Stimulated activated CD4-positive, alpha-beta T cell treated with anti-CD3 and anti-CD28 coated beads, TNF-alpha, amount 100 ng/mL, for 4 hours (primary cell): ENCODE measurements at places on chromosomes 5 and 9.

DNA sequence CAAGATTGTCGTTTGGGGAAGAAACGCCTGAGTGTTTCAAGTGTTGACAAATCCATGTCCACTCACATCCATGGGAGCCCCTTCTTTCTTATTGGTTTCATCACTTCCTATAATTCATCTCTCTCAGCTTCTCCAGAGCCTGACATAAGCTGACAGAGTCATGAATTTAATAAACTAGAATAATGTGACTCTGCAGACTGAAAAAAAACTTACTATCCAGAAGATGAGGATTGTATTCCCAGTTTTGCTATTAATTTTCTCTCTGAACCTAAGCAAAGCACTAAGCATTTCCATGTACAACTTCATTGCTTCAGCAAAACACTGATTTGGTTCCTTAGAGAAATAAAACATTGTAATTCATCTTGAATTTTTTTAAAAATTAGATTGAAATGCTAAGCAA, 691.8 kb downstream of the MTRR start:
- DNase-seq = no peak

- DNase-seq = no peak
These were observed 164.3 kb upstream of the KLF9 start for GRCh38 chr9:70578720-70579119.

DNA sequence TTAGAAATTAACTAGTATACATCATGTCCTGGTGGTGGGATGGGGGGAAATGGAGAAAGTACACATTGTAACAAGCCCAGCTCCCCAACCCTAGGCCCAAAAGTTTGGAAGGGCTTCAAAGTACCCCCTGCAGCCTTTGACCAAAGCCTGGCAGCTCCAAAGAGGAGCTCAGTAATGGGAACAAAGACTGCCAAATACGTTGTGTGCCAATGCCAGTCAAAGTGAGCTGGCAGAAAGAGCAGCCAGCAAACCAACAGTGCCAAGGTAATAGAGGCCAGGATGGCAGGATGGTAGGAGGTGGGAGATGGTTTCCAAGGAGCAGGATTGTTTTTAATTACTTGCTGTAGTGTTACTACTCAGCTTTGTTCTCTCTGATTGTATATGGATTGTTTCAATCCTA, 248.3 kb downstream of the COX7C start:
- no peak for DNase-seq

DNA sequence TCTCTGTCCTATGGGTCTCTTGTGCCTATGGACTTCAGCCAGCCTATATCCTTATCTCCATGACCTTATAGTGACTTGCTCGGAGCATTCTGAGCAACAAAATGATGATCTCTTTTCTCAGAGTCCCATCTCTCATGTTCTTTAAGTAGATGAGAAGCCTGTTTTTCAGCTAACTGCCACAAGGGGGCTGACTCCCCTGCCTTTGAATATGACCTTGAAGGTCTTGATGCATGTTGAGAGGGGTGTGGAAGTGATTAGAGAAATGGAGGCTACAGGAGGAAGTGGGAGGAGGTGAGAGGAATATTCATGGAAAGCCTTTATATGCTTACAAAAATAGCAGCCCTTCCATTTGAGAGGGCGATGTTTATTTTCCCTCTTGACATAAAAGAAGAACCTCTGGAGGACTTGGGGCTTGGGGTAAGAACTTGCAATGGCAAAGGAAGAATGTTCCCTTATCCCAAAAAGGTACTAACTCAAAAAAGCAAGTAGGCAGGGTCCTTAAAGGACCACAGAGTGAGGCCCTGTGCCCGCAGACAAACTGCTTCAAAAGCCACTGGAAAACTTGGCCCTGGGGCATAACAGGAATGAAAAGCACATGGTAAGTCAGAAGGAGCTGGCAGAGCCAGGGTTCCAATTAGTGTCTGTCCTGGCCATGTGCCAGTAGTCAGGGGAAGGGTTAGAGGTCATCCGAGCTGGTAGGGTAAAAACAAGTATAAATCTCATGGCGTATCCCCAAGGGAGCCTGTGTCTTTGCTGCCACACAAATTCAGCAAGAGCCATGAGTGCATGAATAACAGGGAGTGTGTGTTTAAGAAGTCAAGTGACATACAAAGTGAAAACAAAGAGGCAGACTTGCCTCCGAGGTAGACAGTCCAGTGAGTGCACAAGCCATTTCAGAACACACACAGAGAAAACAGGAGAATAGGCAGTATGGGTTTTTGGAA, 39.1 kb downstream of the FGD3 start:
- DNase-seq = peak; percentile 44

GRCh38 chr9:72454871-72455491, 66.4 kb upstream of the TMC1 start:
- no peak for DNase-seq

- DNase-seq = no peak
These were observed 7.2 kb upstream of the RNU6ATAC start for GRCh38 chr9:134171316-134172197.

DNA sequence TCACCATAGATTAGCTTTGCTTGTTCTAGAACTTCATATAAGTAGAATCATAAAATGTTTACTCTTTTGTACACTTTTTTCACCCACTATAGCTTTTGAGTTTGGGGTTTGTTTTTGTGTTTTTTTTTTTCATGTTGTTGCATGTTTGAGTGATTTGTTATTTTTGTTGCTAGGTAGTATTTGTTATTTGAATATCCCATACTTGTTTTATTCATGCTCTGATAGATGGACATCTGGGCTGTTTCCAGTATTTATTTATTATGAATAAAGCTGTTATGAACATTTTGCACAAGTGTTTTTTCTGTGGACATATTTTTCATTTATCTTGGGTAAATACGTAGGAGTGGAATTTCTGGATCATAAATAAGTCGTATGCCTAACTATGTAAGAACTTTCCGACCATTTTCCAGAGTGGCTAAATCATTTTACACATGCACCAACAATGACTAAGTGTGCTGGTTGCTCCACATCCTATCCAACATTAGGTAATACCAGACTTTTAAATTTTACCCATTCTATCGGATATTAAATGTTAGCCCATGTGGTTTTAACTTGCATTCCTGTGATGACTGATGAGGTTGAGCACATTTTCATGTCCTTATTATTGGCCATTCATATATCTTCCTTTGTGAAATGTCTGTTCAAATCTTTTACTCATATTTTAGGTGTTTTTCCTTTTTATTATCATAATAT, 69.1 kb upstream of the NR4A3 start:
- no peak for DNase-seq

DNA sequence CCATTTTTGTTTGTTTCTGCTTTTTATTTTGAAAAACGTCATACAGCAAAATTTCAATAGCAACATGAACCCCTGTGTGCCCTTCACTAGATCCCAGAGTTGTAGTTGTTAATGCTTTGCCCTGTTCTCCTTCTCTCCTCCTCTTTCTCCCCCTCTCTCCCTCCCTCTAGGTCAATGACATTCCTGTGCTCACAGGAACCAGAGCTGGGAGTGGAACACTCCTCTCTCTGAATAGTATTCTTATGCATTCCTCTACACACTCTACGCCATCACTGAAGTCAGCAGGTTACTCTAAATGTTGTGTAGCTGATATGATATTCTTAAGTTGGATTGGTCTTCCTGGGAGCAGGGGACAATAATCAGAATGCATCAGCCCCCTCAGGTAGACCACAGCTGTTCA, 243.4 kb downstream of the SYK start:
- no peak for DNase-seq

DNA sequence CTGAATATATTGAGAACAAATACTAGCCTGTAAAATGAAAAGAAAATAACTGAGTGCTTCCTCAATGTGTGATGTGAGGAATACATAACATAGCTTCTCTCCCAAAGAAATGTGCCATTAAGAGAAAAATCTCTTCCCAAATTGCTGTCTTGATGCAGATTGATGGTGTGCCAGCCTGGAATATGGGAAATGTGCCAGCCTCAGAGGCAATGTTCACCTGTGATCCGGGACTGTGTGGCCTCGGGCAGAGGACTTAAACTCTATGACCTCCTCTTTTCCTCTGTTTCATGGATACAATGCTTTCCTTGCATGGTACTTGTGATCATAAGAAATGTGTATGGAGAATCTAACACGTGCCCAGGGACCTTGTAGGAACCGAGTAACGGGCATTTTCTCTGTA, 370.9 kb downstream of the DIRAS2 start:
- DNase-seq = no peak

- no peak for DNase-seq
These were observed 191.8 kb downstream of the PRR16 start for GRCh38 chr5:120655828-120656435.

GRCh38 chr9:6234014-6234413, 18.4 kb downstream of the IL33 start:
- DNase-seq = no peak

DNA sequence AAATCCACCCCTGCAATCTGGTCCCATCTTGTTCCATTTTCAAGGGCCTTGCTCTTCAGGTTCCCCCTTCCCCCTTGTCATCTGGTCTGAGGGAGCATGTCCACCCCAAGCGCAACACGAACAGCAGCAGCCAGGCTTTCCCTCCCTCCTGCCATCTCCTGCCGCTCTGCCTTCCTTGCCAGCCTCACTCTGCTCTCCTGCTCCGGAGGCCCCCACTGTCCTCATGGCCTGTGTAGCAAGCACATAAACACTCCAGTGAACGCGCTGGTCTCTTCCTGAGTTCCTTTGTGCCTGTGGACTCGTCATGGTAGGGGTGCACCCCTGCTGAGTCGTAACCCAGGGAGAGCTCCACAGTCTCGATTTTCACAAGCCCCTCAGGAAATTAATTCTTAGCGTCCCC, 29.9 kb downstream of the TENT4A start:
- DNase-seq = no peak

- DNase-seq = no peak
These were observed 247.0 kb downstream of the CWC27 start for GRCh38 chr5:65015767-65016166.

DNA sequence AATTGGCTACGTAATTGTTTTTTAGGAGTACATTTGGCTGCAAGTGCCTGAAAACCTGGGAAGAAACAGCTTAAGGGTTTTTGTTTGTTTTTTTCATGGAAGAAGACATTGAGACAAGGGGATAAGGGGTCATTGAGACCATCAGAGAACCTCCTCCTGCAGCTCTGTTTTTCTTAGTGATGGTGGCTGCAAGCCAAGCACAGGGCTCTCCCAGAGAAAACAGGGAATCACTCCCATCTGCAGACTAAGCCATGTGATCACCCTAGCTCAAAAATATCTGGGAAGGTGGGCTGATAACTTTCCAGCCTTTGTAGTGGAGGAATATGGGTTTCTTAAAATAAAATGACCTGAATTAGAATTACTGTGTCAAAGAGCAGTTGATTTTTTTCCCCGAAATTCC, 25.1 kb downstream of the PALM2AKAP2 start:
- DNase-seq = no peak

DNA sequence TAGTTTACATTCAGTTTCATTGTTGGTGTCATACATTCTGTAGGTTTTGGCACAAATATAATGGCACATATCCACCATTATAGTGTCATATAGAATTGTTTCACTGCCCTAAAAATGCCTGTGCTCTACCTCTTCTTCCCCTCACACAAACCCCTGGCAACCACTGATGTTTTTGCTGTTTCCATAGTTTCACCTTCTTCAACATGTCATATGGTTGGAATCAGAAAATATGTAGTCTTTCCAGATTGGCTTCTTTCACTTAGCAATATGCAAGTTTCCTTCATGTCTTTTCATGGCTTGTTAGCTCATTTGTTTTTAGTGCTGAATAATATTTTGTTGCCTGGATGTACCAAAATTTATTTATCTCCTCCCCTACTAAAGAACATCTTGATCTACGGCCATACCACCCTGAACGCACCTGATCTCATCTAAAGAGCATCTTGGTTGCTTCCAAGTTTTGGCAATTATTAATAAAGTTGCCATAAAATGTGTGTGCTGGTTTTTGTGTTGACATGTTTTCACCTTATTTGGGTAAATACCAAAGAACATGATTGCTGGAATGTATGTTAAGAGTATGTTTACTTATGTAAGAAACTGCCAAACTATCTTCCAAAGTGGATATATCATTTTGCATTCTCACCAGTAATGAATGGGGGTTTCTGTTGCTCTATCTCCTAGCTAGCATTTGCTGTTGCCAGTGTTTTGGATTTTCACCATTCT, 17.0 kb upstream of the CDK20 start:
- DNase-seq = no peak

DNA sequence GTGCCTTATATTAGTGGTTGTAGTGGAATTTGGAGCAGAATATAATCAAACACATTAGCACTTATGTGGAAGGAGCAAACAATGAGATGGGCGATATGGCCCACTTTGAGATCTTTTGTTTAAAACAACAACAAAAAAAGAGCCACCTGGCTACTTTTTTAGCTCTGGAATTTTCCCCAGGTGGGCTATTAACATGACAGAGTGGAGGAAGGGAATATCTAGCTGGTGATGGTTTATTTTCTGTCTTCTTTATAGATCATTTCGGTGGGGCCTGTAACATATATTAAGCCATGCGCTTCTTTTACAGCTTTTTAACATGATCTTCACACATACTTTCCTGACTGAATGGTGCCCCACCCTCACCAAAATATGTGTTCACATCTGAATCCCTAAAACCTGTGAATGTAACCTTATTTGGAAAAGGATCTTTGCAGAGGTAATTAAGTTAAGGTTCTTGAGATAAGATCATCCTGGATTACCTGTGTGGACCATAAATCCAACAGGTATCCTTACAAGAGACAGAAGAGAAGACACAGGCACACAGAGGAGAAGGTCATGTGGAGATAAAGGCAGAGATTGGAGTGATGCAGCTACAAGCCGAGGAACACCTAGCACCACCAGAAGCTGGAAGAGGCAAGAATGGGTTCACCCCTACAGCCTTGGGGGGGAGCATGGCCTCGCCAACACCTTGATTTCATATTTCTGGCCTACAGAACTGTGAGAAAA, 16.6 kb upstream of the ENTREP1 start:
- DNase-seq = no peak

DNA sequence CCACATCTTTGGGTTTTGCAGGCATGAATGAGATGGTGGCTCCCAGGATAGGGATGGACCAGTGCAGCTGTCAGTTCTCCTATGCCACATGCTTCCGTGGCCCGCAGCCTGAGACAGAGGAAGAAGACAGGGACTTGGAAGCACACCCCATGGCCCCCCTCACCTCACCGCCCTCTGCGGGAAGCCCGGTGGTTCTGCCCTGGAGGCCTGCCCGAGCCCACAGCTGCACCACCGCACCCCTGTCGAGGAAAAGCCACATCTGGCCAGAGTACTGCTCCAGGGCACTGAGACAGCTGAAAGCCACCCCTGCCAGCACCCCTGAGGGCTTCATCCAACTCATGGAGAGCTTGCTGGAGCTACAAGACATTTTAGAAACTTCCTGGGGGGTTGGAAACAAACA, 7.6 kb upstream of the TRMT10B start:
- DNase-seq = no peak

- DNase-seq = no peak
These were observed 2.0 kb downstream of the NR2F1-AS1 start for GRCh38 chr5:93578813-93579691.

GRCh38 chr9:133659516-133659915, 23.4 kb downstream of the DBH start:
- no peak for DNase-seq

- no peak for DNase-seq
These were observed 291.2 kb downstream of the AOPEP start for GRCh38 chr9:95017661-95018060.

DNA sequence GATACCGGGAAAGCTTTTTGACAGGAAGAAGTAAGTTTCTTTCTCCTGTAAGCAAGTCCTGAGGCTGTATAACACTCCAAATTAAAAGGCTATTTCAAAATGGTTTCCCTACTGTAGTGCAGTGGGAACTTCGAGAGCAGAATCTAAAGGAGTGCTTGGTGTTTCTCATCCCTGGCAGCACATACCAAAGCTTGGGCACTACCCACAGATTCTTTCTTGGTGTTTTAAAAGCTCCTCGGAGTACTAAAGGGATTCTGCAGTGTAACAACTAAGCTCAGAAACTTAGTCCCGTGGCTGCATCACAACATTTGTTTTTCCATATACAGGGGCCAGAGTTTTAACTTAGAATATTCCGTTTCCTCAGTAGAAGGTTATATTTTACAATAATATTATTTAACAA, 5.6 kb upstream of the APC start:
- no peak for DNase-seq
